ENCODE measurements at places on chromosomes 6 and 20.

DNA sequence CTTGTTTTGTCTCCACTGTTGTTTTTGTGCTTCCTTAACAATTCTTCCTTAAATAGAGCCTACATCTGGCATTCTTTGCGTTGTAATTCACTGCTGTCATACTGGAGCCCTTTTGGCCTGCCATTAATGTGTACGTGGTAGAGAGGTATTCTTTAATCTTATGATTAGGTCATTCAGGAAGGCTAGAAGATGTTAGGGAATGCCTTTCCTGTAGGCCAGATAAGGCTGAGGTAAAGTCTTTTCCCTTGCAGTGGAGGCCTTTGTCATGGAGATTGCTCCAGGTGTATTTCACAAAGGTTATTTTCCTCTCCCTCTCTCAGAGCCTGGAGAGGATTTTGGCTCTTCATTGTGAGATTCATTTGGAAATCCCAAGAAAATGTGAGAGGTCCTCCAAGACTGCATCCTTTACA, 146.9 kb downstream of the FUT9 start:
- peak; percentile 51 for DNase-seq

- no peak for DNase-seq
Measured at GRCh38 chr6:11179088-11179418, 53.4 kb downstream of the NEDD9 start.

DNA sequence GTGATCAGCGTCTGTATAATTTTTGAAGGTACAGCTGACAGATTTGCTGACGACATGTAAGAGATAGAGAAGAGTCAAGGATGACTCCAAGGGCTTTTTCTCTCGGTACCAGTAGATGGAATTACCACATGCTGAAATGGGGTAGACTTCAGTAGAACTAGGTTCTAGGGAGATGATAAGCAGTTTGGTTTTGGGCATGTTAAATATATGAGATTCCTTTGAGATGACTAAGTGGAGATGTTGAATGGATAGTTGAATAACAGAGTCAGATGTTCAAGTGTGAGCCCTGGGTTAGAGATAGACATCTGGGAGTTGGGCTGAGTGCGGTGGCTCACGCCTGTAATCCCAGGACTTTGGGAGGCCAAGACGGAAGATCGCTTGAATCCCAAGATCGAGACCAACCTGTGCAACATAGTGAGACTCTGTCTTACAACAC, 50.0 kb downstream of the PHF20 start:
- no peak for DNase-seq

DNA sequence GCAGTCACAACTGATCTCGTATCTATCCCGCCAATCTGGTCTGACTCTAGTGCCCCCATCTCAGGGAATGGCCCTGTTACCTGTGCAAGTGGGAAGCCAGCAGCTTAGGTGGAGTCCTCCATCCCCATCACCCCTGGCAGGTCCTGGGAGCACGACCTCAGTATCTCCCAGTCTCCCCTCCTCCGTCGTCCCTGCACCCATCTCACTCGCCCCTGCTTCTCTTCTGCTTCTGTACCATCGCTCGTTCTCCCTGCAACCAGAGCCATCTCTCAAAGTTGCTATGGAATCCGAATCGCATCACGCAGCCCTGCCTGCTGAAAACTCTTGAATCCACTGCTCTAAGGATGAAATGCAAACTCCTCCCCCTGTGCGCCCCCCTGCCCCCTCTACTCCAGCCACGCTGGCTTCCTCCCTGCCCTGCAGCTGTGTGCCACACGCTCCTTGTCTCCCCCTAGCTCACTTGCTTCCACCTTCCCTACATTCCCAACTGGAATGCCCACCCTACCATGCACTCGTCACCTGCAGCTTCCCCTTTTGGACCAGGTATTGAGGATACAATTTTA, 64.0 kb upstream of the PTGIS start:
- no peak for DNase-seq

- DNase-seq: no peak
Measured at GRCh38 chr20:59667981-59668515, 63.7 kb downstream of the PHACTR3 start.

GRCh38 chr6:150201285-150201684, 58.4 kb downstream of the PPP1R14C start:
- no peak for DNase-seq

DNA sequence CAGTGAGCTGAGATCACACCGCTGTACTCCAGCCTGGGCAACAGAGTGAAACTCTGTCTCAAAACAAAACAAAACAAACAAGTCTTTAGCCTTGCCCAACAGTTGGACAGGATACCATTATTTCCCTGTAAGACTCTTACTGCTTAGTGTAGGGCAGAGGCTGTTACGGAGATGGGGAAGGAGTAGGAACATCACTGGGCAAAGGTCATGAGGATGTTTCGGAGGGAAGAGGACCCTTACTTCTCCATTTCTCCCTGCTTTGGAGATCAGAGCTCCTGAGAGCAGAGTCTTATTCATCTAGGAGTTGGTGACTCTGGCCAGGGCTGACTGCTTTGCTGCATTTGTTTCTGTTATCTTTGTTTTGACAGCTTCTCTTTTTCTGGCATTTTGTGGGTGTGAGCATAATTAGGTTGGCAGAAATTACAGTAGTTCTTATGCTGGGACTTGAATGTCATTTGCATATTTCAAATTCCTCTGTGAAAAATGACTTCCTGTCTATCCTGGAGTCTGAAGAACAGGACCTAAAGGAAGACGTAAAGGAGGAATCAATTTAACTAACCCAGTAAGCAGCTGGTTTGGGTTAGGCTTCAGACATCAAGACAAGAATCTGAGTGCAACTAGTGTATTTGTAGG, 89.0 kb downstream of the CDS2 start:
- no peak for DNase-seq

- no peak for DNase-seq
Measured at GRCh38 chr6:126803769-126804168, 314.7 kb upstream of the RSPO3 start.

DNA sequence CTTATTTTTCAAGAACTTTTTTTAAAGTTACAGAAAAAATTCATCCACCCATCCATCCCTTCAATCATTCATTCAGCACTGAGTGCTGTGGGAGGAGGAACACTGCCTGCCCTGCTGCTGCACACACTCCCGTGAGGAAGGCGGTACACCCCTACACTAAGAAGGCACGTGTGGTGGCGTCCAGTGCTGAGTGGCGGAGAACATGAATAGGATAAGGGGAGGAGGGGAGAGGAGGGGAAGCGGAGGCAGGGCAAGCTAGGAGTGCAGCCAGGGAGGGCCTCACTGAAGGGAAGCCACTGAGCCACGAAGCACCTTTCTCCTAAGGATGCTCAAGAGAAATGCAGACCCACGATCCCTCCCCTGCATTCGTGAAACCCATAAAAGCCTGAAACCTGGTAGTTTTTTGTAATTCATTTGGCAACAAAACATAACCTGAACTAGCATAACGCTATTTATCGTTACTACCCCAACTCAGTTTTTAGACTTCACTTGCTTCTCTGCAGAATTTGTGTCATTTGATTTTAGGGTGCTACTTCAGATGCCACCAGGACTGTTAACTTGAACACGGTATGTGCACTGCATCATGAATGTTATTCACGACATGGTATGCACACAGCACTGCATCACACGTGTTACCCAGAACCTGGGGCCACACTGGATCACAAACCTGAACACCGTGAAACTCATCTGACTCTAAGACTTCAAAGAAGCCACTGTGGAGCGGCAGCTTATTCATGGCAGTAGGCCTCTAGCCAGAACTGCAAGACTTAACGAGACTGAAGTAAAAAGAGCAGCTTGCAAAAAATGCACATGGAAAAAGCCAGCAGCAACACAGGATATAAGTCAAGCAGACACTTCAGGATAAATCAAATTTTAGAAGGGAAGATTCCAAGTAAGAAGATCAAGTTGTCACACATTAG, 3.5 kb downstream of the RNASET2 start:
- no peak for DNase-seq

GRCh38 chr20:11769825-11770224, 147.9 kb upstream of the BTBD3 start:
- DNase-seq: no peak

GRCh38 chr6:142238881-142239280, 62.9 kb upstream of the ADGRG6 start:
- no peak for DNase-seq

DNA sequence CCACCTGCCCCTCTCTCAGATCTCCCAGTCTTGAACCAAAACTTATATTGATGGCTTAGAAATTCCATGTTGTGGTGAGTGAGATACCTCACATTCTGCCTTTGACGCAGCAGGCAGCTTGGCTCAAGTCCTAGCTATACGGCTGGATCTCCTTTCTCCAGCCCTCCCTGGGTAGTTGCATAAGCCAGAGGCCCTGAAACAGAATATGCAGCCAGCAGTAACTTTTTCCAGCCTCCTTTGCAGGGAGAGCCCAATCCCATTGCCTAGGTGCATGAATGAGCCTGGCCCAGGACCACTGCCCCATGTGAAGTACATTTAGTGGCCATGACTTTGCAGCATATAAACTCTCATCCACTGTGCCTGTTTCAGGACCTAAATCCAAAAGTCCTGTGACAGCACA, 202.2 kb upstream of the CDYL start:
- no peak for DNase-seq

DNA sequence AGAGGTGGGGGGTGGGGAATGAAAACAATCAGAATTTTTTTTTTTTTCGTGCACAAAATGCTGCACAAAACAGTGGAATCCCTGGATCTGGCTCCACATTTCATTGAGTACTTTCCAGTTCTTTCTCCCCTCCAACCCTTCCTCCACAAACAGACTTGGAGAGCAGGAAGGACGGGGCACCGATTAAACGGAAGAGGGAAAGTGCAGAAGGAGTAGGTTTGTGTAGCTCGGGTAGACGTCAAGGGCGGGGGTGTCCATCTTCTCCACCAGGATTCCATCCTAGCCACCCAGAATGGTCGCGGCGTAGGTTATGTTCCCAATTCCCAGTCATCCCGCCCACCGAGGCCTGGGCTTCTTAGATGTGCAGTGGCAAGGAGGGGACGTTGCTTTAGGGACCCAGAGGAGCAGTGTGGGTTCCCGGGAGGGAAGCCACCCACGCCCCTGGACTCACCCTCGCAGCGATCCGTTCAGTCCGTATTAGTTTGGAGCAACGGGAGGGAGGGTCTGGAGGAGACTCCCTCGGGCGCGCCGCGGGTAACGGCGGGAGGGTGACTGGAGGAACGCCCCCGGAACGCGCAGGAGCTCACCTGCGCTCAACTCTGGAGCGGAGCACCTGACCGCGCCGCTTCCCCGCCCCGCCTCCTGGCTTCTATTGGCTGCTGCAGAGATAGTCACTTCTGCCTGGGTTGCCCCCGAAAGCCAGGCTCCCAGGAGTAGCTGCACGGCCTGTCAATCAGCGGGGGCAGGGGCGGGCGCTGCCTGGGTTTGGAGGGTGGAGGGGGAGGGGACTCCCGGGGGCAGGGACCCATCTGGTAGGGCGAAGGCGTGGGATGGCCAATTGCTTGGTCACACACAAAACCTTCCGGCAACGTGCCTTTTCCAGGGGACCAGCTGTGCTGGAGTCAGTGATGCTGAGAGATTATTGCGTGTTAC, at the start of gene ENPP5:
Gene ENPP5 (minus strand): TSS at position 624 of the 933 bp plus-strand sequence. CDS start 2,718 bp downstream, outside the sequence.
- DNase-seq: peak; percentile 93

DNA sequence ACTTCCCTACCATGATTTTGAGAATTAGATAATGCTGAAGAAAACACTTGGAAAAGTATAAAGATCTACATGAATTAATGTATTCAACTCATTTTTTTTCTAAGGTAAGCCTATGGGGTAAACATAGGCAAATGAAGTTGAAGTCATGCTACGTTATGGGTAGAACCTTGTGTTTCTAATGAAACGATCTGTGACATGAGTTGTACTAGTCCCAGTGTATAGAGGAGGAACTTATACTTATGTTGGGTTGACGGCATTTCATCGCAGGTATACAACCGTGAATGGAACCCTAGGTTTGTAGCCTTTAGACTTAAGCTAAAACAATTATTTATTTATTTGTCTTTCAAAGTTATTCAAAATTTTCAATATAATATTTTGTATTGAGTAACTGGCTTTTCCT, 2.6 kb downstream of the SLC35F1 start:
- DNase-seq: no peak

DNA sequence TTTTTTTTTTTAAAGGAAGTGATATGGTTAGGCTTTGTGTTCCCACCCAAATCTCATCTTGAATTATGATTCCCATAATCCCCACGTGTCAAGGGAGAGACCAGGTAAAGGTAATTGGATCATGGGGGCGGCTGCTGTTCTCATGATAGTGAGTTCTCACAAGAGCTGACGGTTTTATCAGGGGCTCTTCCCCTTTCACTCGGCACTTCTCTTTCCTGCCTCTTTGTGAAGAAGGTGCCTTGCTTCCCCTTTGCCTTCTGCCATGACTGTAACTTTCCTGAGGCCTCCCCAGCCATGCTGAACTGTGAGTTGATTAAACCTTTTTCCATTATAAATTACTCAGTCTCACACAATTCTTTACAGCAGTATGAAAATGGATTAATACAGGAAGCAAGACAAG, 64.3 kb downstream of the ZFP64 start:
- DNase-seq: no peak

DNA sequence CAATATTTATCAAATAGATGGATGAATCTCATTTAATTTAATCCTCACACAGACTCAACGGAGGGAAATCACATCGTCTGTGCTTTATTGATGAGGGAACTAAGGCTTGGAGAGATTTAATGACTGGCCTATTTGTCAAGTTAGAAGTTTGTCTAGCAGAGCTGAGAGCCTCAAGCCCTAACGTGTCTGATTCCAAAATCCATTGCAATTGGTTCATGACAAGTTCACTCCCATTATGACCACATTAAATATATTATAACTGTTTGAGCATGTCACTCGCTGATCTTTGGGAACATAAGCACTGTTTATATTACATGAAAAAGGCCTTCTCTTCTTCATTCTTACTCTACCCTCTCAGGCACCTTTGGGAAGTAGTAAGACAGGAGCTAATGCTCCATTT, 89.4 kb upstream of the SIRPA start:
- DNase-seq: no peak

DNA sequence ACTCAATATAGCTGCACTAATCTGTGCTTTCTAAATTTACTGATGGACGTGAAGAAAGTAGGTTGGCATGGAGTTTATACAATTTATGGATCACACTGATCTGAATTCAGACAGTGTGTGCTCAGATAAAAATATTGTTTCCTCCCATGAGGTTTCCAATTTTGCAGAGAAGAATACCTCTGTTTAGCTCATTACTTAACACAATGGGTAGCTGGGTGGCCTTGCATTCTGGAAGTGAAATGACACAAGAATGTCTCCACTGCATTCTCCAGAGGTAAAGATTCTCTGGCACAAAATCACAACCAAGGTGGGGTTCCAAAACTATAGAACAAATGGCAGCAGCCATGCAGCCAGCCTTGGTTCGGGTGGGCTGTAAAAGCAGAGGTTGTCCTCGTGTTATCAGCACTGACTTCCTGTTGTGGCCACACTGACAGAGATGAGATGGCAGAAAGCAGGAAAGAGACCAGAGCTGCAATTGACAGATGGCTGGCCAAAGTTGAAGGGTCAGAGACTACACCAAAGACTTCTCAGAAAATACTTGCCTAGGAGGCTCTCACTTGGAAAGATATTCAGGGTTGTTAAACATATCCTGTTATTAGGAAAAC, 50.2 kb downstream of the HDAC2 start:
- DNase-seq: peak; percentile 20

DNA sequence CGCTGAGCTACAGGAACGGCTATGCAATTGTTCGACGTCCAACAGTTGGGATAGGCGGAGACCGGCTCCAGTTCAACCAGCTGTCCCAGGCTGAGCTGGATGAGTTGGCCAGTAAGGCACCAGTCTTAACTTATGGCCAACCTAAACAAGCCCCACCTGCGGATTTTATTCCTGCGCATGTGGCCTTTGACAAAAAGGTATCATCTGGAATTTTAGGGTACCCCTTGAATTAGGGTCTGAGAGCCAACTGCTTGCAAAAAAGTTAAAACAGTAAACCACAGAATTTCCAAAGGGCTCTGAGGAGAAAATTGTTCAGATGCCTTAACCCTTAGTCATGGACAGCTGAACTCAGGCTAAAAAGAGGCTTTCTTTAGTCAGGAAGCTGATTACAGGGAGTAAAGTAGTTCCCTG, 3.8 kb downstream of the EFHC1 start:
- peak; percentile 62 for DNase-seq

All from ELF-1 (cell line).